Upper lobe of right lung (tissue), 1 donor: ENCODE measurements at places on chromosomes 13 and 19. TPM values are rescaled to one million over a fixed set of nuclear protein-coding genes. Genes with fewer than 3 reads are reported as not detected.

DNA sequence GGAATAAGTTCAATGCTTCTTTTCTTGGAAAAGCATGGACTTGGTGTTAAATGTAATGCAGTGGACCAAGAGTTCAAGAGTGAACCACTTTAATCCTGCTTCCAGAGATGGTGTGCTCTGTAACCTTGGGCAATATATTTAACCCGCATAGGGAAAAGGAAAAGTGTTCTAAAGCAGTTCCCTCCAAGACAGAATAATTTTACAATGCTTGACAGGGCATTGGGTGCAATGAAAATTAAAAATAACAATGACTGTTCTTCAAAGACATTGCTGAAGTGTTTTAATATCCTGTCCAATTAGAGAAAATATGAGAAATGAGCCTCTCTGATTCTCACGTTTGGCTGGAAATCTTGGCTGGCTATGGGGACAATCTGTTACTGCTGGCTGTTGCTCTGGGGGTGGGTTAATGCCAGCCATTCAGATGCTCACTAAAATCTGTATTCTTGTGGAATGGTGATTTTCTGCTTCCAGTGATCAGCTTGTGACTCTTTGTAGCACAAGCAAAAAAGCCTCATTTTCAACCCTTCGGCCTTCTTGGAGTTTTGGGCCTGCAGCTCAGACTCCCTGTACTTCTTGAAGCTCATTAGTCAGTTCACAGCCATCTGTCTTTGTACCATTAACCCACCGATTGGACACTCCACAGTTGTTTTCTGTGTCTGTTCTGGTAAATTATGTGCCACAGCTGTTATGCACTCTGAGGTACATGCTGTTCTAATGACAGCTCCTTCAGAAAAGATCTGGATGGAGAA lies 310.6 kb downstream of the LMO7 start:
- no peak for DNase-seq

- DNase-seq: no peak
Measured at GRCh38 chr19:28213470-28214082, 999.4 kb downstream of the UQCRFS1 start.

- no peak for DNase-seq
Measured at GRCh38 chr13:106033659-106034058, 501.8 kb downstream of the EFNB2 start.

Gene LILRA5
- 13.5 TPM for total RNA-seq

Gene IZUMO2
- total RNA-seq: not detected
